ENCODE measurements at places on chromosomes 13 and 19.

DNA sequence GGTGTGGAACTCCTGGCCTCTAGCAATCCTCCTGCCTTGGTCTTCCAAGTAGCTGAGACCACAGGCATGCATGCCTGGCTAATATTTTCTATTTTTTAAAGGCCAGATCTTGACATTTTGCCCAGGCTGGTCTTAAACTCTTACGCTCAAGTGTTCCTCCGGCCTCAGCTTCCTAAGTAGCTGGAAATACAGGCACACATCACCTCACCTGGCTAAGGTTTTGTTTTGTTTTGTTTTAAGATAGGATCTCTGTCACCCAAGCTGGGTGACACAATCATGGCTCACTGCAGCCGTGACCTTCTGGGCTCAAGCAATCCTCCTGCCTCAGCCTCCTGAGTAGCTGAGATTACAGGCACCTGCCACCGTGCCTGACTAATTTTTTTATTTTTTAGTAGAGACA is 5.5 kb upstream of the RLN3 start:
- DNase-seq, result no peak

GRCh38 chr13:32955881-32956594 is 60.2 kb upstream of the KL start:
- DNase-seq, result no peak

DNA sequence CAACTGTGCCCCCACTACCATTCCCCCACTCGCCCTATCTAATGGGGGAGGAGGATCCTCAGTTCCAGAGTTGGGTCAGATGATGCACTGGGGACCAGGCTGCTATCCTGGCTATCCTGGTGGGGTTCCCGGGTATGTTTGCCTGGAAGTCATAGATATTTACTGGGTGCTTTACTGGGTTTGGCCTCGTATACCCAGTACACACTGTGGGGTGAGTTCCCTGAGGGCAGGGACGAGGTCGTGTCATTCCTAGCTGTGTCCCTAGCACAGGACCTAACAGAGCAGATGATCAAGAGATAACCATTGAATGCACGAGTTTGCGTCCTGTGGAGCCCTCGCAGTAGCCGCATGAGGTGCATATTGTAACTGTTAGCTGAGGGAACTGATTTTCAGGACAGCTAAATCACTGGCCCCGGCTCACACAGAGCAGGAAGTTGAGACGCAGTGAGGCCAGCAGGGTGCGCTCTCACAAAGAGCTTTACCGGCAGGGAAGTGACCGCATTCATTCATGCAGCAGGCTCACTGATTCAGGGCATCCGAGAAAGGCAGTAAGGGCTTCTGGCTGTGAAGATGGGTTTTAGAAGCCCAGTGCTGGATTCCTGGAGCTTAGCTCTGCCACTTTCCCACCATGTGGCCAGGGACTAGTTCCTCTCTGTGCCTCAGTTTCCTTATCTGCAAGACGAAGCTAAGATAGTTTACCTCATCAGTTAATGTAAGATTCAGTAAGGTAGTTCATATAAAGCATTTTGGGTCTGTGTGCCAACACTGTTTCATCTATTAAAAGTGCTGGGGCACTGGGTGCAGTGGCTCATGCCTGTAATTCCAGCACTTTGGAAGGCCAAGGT is 6.0 kb downstream of the RUVBL2 start:
- DNase-seq, result peak; percentile 22

DNA sequence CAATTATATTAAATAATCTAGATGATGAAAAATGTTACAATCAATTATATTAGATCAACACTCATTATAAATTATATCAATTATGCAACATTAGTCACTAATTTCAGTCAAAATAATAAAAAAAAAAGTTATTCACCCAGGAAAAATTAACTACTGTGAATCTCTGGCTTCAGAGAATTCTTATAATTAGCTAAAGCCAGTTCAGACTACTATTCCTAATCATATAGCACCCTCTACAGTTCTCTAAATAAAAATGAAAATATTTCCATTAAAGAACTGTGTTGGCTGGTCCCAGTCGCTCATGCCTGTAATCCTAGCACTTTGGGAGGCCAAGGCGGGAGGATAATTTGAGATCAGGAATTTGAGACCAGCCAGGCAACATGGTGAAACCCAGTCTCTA is 33.0 kb downstream of the XPO4 start:
- no peak for DNase-seq

- no peak for DNase-seq
Measured at GRCh38 chr13:78662467-78662866, 3.5 kb upstream of the OBI1 start.

DNA sequence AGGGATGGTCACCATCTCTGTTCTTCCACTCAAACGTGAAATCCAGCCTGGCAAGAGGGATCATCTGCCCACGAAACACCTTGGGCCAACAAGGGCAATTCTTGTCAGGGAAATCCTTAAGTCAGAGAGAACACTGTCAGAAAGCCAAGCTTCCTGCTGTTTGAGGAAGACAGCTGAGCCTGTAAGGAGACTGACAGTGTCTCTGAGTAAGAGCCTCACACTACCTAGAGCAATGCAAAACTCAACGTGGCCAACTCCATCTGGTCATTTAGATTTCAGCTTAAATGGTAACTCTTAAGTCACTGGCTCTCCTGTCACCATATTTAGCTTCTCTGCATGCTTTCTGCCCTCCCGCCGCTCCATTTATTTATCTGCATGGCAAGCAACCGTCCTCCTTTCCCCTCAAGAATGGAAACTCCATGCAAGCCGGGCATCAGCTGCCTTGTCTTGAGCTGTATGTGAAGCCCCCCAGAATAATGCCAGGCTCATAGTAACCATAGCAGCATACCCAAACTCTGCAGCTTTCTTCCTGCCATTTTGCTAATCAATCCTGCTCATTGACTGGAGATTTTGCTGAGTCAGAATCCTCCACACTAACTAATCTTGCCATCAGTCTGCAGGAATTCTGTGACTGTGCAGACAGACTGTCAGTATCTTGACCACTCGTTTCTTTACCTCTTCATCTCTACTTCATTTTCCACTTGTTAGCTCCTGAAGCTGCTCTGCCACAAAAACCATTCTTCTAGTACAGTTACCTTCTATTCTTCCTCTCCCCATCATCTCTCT is 159.8 kb downstream of the IRS2 start:
- no peak for DNase-seq

- no peak for DNase-seq
Measured at GRCh38 chr13:43725460-43725859, 61.3 kb downstream of the ENOX1 start.

DNA sequence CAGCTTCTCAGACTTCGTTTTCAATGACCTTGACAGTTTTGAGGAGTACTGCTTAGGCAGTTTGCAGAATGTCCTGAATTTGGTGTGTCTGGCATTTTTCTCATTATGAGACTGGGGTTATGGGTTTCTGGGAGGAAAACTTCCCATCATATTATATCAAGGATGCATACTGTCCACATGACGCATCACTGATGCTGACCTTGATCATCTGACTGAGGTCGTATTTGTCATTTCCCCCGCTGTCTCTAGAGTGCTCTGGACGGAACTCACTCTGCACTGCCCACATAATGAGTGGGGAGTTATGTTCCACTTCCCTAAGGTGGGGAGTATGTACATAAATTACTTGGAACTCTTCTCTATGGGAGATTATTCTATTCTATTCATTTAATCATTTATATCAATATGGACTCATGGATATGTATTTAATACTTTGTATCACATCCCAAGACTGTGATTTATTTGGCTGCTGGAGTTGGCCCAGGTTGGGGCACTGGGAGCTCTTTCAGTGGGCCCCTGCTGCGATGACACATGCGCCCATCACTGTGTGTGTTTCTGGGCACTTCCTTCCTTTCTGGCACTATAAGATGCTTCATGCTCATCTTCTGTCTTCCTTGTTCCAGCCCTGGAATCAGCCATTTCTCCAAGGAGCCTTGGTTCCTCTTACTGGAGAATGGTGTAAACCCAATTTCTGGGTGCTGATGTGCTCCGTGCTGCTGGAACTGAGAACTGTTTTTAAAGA is 138.6 kb downstream of the MIPEP start:
- DNase-seq, result no peak

DNA sequence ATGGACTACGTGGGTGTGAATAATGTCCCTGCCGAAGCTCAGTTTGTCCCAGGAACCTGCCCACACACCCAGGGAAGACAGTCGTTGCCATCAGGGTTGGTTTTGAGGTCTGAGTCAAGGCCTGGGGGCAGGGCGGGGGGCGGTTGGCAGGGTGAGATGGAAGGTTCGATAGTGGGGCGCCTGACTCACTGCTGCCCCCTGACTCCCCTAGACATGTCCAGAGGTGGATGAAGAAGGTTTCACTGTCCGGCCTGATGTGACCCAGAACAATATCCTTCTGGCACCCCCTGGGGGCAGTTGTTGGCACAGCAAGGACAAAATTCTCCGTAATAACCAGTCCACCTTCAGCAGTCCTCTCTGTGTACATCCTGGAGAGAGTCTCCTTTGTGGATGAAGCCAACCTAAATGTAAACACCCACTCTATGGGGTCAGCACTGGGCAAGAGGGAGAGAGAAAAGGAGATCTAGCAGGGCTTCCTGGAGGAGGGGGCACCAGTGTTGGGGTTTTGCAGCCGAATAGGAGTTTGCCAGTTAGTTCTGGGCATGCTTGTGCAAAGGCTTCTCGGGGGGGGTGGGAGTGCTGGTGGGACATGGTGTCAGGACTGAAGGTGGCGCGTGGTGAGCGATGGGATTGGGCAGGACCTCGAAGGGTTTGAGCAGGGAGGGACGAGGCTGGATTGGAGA is 19.6 kb upstream of the B3GNT3 start:
- DNase-seq, result no peak

- DNase-seq, result no peak
Measured at GRCh38 chr13:65892859-65893258, 1337.3 kb downstream of the PCDH9 start.

DNA sequence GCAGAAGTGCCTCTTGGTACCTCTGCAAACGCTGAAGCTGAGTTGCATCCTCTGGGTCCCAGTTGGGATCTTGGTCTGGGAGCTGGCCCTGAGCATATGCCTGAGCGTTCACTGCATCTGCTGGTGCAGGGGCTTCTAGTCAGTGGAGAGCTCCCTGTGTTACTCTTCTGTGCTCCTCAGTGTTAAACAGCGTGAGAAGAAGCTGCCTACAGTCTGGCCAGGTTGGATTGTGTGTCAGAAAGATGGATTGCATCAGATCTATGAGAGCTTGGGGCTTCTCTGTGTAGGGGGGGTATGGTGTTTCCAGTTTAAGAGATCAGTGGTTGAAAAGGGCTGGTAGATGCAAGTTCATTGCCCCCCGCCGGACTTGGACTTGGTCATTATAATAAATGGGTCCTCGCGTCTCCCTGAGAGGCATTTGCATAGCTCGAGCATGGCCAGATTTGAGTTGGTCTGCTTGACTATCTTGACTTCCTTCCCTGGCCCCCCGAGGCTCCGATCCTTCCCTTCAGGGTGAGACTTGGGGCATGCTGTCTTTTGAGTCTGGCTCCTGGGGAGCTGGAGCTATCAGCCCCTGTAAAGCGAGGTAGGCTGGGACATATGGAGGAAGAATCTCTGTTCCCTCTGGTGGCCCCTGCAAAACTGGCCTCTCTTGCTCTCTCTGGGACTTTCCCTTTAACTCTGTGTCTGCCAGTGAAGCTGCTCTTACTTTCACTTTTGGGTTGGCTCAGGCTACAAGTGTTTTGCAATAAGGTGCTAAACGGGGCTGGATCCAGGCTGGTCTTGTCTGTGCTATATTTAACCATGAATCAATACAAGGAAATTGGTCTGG is 52.9 kb downstream of the OR10H4 start:
- DNase-seq, result no peak

GRCh38 chr19:16473875-16474392 is 2.2 kb upstream of the EPS15L1 start:
- DNase-seq, result no peak

DNA sequence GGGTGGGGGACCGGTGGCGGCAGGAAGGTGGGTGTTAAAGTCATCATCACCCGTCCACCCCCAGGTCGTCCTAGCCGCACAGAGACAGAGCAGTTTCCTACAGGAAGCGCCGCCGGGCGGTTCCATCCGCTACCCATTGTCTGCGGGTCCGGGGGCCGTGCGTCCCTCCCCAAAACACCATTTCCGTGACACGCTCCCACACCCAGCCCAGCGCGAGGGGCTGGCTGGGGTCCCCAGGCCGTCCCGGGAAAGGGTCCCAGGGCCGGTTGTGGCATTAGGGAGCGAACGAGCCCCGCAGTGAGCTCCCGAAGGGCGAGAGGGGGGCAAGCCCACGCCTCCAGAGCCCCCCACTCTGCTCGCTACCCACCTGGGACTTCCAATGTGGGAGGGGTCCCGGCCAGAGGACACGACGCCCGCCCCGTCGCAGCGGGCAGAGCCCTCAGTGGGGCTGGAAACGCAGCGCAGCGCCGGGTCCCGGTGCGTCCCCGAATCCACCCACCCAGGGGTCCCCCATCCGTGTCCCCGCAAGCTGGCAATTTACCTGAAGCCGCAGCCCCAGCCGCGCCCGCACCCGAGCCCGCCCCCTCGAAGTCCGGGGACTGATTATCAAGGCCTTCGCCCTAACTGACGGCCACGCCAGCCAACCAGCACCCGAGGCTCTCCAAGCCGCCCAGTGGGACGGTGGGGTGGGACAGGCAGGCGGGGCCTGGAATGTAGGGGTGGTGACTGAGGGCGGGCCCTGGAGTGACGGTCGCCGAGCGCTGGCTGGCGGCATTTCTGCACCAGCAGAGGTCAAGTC is at the start of gene KANK3:
Gene KANK3, minus strand, starts transcription at position 579 of the 799 bp plus-strand sequence. CDS start 5,434 bp downstream, outside the sequence.
- peak; percentile 86 for DNase-seq

DNA sequence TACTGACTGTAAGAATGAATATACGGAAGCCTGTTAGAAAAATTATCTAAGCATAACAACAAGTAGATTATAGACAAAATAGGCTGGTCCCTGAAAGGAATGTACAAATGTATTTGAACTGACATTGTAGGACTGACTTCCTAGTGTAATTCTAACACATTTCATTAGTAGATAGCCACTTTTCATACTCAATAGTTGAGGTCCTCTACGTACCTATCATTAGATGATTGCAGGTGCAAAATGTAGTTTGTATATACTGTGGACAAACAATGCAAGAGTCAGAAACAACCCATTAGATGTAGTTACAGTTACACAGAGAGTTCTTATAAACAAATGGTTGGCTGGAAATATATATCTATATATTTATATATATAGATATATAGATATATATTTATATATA is 402.3 kb upstream of the SLITRK6 start:
- DNase-seq, result no peak

DNA sequence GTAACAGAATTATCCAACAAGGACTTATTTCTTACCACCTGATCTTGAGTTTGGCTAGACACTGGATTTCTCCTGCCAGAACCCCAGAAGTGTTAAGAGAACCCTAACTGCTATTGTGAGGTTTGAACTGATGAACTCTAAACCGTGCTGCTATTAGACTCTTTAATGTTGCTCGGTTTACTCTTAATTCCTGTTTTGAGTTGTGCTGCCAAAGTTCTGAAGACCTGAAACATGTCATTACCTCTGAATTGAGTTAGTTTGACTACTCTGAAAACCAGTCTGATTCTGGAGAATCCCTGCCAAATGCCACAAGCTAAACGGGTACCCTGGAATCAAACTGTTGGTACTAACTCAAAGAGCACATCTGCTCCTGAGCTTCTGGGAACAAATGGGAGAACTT is 215.5 kb downstream of the KLF12 start:
- no peak for DNase-seq
